ENCODE measurements at places on chromosomes 6 and 20.
A peak's percentile ranks its signal among the peaks of the same experiment; 100 is the strongest.

GRCh38 chr6:41189967-41190366 is 11.0 kb downstream of the TREML2 start:
- no peak for DNase-seq

GRCh38 chr6:136757150-136757549 is 35.1 kb downstream of the MAP3K5 start:
- no peak for DNase-seq

- DNase-seq = no peak
Observed at GRCh38 chr6:39521958-39522357, 199.5 kb upstream of the KCNK16 start.

- DNase-seq = peak; percentile 52
Observed at GRCh38 chr6:75493400-75494064, at the start of gene FILIP1. Gene FILIP1, minus strand, starts transcription at chr6:75493800. Its CDS starts 78,828 bp downstream, at chr6:75414972.

DNA sequence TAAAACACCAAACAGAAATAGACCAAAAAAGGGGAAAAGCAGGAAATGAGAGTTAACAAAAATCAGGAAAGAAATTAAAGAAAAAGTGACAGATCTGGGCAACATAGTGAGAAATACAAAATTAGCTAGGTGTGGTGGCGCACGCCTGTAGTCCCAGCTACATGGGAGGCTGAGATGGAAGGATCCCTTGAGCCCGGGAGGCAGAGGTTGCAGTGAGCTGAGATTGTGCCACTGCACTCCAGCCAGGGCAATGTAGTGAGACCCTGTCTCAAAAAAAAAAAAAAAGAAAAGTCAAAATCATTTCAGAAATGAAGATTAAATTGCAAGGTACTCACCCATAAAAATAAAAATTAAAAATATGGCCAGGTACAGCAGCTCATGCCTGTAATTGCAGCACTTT is 13.0 kb upstream of the GRM4 start:
- no peak for DNase-seq

DNA sequence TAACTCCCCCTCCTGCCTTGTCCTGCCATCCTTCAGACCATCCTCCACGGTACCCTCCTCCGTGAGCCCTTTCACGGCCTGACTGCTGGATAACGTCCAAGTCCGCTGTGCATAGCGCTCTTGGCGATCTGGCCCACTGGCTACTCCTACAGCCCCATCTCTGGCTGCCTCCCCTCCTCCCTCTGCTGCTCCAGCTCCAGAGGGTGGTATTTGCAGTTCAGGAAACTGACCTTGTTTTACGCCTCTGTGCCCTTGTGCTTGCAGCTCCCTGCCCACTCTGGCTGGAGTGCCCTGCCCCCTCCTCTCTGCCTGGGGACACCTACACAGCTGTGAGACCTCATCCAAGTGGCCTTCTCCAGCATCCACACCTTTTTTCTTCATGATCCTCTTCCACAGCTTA is 6.5 kb upstream of the RREB1 start:
- DNase-seq = no peak

DNA sequence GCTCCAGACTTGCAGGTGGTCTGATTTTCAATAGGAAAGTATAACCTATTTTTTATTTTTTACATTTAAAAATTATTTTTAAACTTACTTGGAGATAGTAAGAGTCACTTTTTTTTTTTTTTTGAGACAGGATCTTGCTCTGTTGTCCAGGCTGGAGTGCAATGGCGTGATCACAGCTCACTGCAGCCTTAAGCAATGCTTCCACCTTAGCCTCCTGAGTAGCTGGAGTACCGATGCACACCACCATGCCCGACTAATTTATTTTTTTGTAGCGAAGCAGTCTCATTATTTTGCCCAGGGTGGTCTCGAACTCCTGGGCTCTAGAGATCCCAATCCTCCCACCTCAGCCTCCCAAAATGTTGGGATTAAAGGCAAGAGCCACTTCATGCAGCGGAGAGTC is 84.8 kb upstream of the RALY start:
- no peak for DNase-seq

DNA sequence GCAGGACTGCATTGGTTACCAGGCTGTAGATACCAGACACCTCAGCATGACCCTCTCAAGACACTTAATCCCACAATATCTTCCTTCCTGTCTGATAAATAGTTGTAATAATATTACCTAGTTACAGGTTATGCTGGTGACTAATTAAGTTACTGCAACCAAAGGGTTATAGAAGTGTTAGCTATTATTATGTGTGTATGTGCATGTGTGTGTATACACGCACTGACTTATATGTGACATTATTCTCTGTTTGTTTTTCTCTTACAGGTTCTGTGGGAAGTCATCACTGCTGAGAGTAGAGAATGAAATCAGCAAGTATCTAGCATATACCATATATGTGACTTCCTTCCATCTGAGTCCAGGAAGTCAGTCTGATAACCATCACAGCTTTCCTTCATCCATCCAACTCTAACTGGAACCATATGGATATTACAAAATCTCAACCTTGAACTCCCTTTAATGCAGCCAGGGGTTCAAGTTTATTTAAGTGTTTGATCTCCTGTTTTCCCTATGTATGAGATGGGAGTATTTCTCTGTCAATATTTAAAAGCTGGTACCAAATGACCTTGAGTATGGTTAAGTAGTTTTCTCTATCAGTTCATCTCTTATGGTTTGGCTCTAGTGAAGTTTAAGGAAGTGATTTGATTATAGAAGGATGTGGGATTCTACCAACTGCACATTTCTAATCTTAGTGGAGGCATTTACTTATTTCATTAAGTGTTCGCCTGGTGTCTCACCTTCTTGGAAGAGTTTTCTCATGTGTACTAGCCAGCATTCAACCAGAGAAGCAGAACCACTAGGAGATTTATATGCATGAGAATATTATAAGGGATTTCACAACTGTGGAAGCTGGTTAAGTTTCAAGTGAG is 313.2 kb downstream of the HIVEP2 start:
- DNase-seq = no peak

GRCh38 chr20:36812594-36813463 is 39.3 kb upstream of the DSN1 start:
- no peak for DNase-seq

- DNase-seq = no peak
Observed at GRCh38 chr6:33716379-33716778, 4.9 kb upstream of the UQCC2 start.

GRCh38 chr6:157806856-157807215 is 16.2 kb upstream of the SNX9 start:
- DNase-seq = no peak

- no peak for DNase-seq
Observed at GRCh38 chr6:9412951-9413559, 977.7 kb upstream of the SLC35B3 start.

GRCh38 chr20:57633945-57634491 is 13.8 kb upstream of the ZBP1 start:
- no peak for DNase-seq

GRCh38 chr6:1283501-1283900 is 28.4 kb upstream of the FOXQ1 start:
- no peak for DNase-seq

DNA sequence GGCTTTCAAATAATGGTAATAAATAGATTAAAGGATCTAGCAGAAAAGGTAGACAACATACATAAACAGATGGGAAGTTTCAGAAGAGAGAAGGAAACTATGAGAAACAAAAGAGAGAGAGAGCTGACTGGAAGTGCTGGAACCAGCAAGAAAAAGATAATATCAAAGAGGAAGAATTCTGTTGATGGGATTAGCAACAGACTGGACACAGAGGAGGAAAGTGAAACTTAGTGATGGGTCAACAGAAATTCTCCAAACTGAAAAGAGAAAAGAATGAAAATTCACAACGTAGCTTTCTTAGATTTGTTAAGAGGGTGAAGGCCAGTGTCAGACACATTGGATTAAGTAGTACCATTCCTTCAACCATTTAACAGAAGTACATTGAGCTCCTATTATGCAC is 48.3 kb upstream of the SIRPA start:
- DNase-seq = no peak

- DNase-seq = no peak
Observed at GRCh38 chr20:58073945-58074856, 154.3 kb downstream of the ANKRD60 start.

GRCh38 chr6:22913612-22914011 is 344.2 kb downstream of the HDGFL1 start:
- no peak for DNase-seq

- DNase-seq = peak; percentile 85
Observed at GRCh38 chr6:14703586-14703985, 542.3 kb upstream of the JARID2 start.

GRCh38 chr20:38545771-38546170 is 35.2 kb upstream of the ADIG start:
- no peak for DNase-seq

GRCh38 chr6:169213814-169214520 is 39.7 kb downstream of the THBS2 start:
- no peak for DNase-seq

DNA sequence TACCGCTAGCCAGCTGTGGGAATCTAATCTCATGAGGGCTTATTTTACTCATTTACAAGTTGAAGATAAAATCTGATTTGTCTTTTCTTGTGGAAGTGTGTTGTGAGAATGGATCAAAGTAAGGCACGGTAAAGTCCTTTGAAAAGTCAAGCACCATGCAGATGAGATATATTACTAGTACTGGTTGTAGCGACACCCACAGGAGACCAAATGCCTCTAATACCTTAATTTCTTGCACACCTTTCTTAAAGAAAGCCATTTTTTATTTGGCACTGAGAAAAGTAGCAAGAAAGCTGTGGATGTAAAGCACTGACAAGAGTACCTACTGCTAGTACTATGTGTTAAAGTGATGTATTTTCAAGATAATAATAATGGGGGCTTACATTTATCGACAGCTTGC is 191.0 kb upstream of the MMS22L start:
- peak; percentile 10 for DNase-seq

DNA sequence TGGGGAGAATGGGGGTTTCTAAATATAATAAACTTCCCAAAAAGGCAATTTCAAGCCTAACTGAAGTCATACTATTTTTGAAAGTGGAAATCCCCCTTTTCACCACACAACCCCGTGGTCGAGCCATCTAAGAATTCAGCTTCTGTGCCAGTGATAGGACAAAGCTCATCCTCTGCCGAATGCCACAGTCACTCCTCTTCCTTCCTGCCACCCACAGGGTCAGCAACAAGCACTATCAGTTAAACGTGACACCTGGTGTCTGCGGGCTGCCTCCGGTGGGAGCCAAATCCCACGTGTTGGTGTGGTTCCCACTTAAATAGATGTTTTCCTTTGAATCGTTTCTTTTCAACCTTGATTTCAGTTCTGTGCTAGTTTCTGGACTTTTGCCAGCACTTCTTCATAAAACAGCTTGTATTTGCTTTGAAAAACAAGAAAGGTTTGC is 60.7 kb downstream of the TNFAIP3 start:
- DNase-seq = no peak

DNA sequence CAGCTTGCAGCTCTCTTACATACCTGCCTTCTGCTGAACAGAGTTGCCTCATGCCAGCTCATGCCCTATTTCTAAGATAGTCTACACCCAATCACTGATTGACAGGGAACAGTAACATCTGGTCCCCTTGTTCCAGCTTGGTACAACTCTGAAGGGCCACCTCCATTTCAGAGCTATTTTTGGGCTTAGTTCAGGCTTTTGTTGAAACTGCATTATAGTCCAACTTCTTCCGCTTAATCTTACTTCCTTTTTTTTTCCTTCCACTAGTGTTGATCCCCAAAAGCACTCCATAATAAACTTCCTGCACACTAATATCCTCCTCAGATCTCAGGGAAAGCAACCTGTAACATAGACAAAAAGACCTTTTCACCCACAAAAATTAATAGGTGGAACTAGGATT is 65.7 kb upstream of the TNFRSF21 start:
- no peak for DNase-seq

DNA sequence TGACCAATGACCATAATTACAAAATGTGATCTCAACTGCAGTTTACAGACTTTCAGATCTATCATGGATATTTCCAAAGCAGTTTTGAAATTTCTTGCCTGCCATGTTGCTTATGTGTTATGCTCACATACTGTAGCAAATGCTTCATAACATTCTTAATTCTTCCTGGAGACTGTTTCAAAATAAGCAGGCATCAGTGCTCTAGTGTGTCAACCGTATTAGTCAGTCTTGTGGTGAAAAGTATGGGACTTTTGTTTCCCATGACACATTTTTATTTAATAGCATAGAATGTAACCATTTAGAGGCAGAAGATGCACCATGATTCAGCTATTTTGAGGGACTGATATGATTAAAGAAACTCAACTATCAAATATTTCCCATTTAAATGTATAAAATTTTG is 1.7 kb downstream of the POPDC3 start:
- DNase-seq = no peak

DNA sequence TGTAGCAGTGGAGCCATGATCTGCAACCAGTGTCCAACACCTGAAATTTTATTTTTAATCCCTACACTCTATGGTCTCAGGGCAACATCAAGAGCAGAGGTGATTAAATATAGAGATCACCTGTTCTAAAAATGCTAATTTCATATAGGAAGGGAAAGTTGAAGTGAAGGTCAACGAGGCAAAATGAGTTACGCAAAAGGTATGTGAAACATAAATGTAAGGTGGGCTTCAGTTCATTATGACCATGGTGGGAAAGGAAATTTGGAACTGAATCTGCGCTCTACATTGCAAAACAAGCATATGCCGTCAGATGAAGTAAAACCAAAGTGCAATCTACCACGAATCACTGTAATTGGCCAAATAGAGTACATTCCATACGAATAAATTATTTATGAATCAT is 35.2 kb upstream of the STMND1 start:
- DNase-seq = no peak

- no peak for DNase-seq
Observed at GRCh38 chr20:37479925-37480691, 40.9 kb upstream of the NNAT start.

DNA sequence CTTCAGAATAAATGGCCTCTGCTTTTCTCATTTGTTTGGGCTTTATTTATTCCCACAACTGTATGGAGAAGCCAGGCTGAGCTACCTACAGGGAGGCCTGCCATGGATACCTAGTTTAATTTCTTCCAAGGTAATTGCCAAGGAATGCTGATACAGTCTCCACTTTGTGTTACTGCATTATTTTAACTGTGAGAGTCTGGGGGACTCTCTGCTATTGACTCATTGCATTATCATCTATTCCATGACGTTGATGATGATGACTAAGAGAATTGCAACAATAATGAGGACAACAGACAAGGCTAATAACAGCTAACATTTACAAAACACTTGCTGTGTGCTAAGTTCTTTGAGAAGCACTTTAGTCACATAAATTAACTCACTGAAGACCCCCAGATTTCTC is 88.3 kb upstream of the COL21A1 start:
- DNase-seq = peak; percentile 60

- no peak for DNase-seq
Observed at GRCh38 chr6:127219869-127220268, 46.8 kb upstream of the RNF146 start.

- no peak for DNase-seq
Observed at GRCh38 chr20:9829835-9830234, 9.0 kb downstream of the PAK5 start.

DNA sequence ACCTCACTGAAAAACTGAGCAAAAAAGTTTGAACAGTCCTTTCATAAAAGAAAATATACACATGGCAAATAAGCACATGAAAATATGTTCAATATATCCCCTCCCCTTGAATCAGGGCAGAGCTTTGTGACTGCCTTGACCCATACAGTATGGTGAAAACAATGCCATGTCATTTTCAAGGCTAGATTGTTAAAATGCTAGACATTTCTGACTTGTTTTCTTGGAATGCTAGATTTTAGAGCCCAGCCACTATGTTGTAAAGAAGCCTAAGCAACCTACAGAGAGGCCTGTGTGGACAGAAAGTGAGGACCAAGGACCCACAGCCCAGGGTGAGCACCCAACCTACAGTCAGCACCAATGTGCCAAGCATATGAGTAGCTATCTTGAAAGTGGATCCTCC is 17.1 kb upstream of the ASF1A start:
- no peak for DNase-seq

- no peak for DNase-seq
Observed at GRCh38 chr20:52105442-52106422, 85.8 kb downstream of the ZFP64 start.

Data from retinal pigment epithelial cell (primary cell).